ENCODE measurements at places on chromosomes 7 and 10.

GRCh38 chr10:50614444-50615137 lies 9.2 kb downstream of the SGMS1 start:
- DNase-seq, result no peak

GRCh38 chr7:2205036-2205780 lies 27.5 kb downstream of the MAD1L1 start:
- DNase-seq, result no peak

DNA sequence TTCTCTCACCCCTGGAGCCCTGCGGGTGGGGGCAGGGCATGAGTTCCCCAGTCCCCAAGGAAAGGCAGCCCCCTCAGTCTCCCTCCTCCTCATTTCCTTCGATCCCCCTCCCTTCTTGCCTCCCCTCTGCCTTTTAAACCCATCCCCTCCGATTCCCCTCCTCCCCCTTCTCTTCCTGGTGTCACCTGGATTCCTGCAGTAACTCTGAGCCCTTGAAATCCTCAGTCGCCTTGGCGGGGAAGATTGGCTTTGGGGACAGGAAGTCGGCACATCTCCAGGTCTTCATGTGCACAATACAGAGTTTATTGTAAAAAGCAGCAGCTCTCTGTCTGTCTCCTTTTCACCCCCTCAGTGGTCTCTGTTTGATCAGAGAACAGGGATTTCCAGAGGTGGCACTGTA lies 1.3 kb upstream of the MUC12 start:
- DNase-seq, result no peak

- DNase-seq, result no peak
Measured at GRCh38 chr7:11170175-11170574, 196.5 kb downstream of the PHF14 start.

- no peak for DNase-seq
Measured at GRCh38 chr7:149654588-149654987, 118.8 kb downstream of the ZNF467 start.

- no peak for DNase-seq
Measured at GRCh38 chr10:84525120-84525806, 196.9 kb downstream of the CCSER2 start.

- DNase-seq, result no peak
Measured at GRCh38 chr7:28957751-28958234, 337 bp downstream of the TRIL start.

DNA sequence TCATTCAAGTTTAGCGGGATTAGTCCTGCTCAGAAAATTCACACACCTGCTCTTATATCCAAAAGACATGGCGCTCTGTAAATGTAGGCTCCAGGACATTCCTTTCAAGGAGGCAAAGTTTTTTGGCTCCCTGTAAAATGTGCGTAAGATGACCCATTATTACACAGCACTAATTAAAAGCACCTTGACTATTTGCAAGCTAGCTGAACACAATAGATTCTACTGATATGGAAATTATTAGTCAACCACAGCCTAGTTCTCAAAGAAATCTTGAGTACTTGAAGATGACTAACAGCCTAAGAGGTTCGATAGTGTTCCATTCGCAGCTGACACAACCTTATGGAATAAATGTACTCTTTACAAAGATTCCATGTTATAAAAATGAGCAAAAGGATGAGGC lies 175.2 kb downstream of the BMPER start:
- no peak for DNase-seq

- DNase-seq, result no peak
Measured at GRCh38 chr7:42440951-42441350, 203.9 kb upstream of the GLI3 start.

DNA sequence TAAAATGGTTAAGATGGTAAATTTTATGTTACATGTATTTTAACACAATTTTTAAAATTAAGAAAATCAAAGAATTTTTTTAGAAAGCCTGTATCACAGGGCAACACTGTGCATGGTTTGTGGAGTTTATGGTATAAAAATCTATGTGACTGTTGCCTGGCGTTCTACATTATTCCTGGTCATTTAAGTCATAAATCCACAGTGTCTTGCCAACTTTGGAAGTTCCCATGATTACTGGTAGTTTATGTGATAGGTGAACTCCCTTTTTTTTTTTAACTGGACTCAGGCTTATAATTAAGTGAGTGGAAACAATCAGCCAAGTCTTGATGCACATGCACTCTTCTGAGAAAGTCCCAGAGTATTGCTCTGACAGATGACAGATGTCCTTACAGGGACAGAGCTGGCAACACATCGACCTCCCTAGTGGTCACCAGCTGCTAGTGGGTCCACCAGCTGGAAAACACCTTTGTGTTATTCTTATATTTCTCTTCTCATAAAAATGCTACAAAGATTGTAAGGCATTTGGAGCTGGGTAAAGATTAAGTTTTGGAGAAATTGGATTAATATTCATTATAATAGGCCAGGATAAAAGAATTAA lies 8.8 kb upstream of the STN1 start:
- no peak for DNase-seq

GRCh38 chr7:30116771-30117170 lies 18.0 kb upstream of the MTURN start:
- peak; percentile 34 for DNase-seq

DNA sequence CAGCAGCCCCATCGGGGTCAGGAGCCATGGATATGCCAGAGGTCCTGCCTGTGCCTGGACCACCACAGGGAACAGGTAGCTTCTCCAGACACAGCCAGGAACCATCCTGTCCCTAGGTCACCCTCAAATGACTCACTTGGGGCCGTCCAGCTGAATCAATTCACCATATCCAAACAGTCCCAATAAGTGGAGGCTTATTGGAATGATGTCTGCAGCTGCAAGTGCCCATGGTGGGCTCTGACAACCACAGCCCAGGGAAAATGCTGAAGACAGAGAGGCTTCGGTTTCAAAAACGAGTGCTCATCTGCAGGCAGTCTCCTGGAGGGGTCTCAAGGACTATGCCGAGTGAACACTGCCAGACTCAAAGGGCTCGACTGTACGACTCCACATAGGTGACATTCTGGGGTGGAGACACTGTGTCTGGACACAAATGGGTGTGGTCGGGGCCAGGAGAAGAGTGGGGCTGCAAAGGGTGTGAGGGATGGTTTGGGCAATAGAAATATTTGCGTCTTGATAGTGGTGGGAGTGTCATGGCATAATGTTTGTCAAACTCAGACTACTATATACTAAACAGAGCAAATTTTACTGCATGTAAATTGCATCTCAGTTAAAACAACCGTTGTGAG lies 204.8 kb downstream of the TNS3 start:
- no peak for DNase-seq

- no peak for DNase-seq
Measured at GRCh38 chr10:52378124-52378523, 64.0 kb downstream of the DKK1 start.

DNA sequence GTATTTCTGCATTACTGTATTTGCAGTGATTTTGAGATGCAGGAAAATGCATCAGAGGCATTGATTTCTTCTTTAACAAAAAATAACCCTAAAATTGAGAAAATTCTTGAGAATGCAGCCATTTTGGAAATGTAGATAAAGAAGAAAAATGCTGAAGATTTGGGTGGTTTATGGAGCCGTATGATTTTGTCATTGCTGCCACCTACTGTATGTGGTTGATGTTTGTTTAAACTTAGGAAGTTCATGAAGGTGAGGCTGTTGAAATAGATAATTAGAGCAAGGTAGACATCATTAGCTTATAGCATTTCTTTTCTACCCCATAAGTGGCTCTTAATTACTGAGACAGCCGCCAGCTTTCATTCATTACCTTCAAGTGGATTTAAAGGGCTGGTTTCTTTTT lies 92.1 kb upstream of the SAMD8 start:
- no peak for DNase-seq

- DNase-seq, result no peak
Measured at GRCh38 chr10:96752375-96752774, 32.1 kb upstream of the PIK3AP1 start.

DNA sequence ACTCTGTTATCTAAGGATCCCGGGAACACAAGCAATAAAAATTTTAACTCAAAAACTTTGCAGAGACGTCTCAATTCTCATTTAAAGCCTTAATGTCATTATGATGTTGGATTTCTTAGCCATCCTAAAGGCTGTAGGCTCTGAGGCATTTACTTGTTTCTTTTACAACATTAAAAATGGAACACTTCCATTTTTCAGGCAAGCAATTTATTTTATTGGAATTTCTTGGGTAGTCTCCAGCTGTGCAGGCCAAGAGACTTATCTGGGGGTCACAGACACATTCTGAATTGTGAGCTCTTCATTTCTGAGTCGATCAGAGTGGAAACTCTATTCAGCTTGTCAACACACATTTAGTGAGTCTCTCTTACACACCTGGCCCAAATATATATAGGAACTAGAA lies 48.0 kb upstream of the KIF5B start:
- DNase-seq, result no peak

- no peak for DNase-seq
Measured at GRCh38 chr7:45235905-45236304, 78.3 kb downstream of the RAMP3 start.

GRCh38 chr7:157682946-157683746 lies 346.3 kb downstream of the DNAJB6 start:
- no peak for DNase-seq

DNA sequence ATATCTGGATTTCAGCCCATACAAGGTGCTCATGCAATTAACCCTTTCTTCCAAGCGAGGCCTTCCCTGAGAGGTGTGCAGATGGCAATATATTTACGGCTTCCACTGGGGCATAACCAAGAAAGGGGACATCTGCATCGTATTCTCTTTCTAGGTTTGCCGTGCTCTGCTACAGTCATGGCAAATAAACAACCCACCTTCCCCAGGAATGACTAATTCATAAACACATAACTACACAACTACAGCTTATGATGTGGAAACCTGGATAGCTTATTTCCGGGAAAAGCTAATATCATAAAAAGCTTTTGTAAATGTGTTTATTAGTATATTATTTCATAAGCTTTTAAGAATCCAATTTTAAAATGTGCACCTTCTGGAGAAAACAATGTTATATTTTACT lies 120.0 kb downstream of the CAMK1D start:
- no peak for DNase-seq

GRCh38 chr10:58107506-58107905 lies 160.2 kb downstream of the IPMK start:
- no peak for DNase-seq

- DNase-seq, result no peak
Measured at GRCh38 chr7:29278337-29279069, 83.9 kb downstream of the CHN2 start.

- DNase-seq, result no peak
Measured at GRCh38 chr10:129531195-129531968, 64.3 kb downstream of the MGMT start.

DNA sequence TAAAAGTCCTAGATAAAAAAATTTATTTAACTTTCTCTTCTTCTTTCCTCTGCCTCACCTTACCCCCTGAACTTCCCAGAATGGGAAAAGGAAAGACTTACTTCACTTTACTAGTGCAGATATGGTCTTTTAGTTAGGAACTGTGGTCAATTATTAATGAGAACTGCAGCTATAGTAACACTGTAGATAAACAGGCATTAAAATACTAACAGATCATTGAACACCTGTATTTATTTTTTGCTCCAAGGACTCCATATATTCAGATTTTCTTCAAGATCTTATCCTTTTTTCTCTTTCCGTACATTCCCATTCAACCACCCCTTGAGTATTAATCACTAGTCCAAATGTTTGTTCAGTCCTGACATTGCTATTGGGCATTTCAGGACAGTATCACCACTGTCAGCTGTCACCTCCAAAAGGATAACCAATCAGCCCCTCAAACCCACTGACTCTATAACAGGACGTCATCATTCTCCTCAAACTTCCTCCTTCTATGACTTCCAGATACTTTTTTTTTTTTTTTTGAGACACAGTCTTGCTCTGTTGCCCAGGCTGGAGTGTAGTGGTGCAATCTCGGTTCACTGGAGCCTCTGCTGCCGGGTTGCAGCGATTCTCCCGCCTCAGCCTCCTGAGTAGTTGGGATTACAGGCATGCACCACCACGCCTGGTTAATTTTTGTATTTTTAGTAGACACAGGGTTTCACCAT lies 4.2 kb downstream of the CPVL start:
- peak; percentile 67 for DNase-seq

DNA sequence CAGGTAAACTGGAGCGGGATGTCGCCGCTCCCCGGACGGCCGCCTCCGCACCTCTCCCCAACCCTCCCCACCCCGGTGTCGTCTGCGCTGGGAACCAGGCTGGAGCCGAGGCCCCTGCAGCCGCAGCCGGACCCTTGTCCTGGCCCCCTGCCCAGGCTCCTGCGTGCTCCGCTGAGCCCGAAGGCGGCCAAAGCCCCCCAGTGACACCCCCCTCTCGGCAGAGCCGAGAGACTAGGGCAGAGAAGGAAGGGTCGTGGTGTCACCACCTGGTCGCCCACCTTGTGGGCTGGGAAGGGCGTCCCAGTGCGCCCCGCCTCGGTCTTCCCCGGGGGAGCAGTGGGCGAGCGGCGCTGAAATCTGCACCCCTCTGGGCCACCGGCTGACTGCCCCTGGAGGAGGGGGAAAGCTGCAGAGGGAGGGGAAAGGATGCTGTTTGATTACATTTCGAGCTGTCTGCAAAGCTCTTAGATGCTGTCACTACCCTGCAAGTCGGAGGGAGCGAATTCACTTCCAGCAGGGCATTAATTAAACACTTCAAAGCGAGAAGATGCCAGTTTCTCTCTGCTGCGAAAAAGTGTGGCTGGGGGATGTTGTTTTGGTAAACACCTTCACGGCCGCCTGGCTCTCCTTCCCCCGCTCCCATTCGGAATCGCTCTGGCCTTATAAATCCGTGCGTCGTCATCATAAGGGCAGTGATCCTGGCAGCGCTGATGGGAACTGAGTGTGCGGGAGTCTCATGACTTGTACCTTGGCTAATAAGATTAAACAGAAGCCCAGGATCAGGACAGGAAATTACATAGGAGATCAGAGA lies 622 bp downstream of the DYNC1I1 start:
- DNase-seq, result no peak

DNA sequence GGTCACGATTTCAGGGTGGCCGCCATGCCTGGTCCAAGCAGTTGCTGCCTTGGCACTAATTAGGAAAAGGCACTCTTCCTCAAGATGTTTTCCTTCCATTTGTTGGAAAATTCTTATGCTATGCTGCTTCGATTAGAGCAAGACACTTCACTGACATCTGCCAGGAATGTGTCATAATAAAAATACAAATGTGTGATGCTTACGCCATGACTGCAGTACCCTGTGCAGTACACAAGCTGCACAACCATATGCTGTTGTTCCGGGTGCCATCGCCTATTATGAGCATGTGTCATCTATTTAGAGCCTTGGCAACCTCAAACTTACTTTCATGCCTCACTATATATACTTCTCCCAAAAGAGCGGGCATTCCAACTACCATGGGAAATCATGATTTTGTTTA lies 14.9 kb upstream of the MPP7 start:
- no peak for DNase-seq
